ENCODE measurements at places on chromosomes 13 and 19.

DNA sequence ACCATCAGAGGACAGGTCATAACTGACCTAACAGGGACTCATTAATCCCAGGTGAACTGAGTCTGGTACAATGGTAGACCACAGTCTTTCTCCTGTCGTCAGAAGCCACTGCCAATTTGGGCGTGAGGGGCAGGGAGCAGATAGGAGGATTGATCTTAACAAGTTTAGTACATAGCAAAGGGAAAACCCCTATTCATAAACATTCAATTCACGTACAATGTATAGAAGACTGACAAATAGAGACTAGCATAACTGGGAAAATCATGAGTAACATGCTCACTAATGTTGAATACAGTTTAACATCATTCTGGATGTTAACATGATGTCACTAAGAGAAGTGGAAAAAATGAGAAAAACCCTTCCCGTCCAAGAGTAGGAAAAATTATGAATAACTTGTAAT is 54.1 kb downstream of the SLC7A1 start:
- DNase-seq: no peak

DNA sequence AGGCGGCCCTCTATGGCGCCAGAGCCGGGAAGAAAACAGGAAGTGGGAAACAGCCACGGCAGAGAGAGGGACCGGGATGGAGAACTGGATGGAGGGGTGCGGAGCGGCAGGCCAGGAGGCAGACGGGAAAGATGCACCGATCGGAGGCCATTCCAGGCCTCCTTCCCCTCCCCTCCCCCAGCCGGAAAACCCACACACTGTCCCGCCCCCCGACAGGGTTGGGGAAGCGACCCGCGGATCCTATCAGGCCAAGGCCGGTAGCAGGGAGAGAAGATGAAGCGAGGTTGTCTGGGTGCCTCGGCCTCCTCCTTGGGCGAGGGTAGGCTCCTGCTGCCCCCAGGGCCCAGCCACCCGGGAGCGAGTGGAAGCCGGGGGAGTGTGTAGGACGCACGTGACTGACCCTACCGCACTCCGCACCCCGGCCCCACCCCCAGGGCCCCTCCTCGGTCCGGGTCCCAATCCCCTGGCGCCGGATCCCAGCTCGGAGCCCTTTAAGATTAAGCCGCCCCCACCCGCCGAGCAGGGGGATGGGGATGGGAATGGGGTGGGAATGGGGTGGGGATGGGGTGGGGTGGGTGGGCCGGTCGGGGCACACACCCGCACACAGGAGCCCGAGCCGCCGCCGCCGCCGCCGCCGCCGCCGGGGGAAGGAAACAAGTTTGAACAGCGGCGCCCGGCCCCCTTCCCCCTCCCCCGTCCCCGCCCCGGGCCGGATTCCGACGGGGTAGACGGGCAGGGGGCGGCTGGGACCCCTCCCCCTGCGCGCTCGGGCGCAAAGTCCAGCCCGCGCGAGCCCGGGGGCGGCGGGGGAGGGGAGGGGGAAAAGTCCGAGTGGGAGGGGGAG is 1.5 kb downstream of the ERF start:
- peak; percentile 56 for DNase-seq

GRCh38 chr13:33459702-33460101 is 174.1 kb upstream of the STARD13 start:
- no peak for DNase-seq

DNA sequence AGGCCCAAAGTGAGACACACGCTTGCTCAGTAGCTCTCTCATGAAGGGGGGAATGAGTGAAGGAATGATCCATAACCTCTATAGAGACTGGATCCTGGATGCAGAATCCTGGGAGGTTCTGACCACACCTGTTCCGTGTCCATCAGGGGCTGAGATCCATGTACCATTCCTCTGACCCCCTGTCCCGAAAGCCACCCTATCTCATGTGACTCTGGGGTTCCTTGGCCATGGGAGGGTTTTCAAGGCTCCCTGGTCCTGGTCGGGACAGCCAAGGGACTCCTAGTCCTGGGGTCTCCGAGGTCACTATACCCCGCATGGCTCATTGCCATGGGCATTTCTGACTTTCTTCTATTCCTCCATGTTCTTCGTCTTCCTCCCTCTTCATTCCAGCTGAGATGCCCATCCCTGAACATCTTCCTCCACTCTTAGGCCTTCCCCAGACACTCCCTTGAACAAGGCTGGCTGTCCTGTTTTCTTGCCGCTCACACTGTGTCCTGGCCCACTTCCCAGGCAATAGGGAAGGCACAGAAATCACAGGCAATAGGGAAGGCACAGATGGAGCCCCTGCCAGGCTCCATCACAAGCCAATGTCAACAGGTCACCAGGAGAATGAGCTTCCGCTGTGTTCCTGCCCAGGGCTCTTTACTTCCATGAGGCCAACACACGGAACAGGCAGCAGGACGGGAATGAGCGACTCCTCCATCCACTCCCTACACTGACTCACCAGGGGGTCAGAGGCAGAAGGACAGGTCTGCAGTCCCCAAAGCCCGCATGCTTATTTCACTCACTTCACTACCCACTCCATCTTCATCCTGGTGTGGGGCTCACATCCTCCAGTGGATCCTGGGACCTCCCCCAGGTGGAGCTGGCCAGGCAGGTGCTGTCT is 3.2 kb downstream of the CEACAM5 start:
- DNase-seq: no peak

GRCh38 chr19:12790628-12791344 is 500 bp upstream of the JUNB start:
- DNase-seq: no peak

- no peak for DNase-seq
These were observed 169.9 kb downstream of the USP12 start for GRCh38 chr13:27001705-27002104.

- peak; percentile 73 for DNase-seq
These were observed 695.6 kb downstream of the PCDH9 start for GRCh38 chr13:66534561-66534960.

- no peak for DNase-seq
These were observed 35.3 kb upstream of the MYO16 start for GRCh38 chr13:108594153-108594552.

GRCh38 chr19:49818649-49819370 is 721 bp downstream of the MED25 start:
- DNase-seq: no peak

GRCh38 chr19:51398096-51398704 is 7.8 kb upstream of the C19orf84 start:
- peak; percentile 9 for DNase-seq

GRCh38 chr13:105665284-105665683 is 870.2 kb downstream of the EFNB2 start:
- DNase-seq: peak; percentile 84

GRCh38 chr13:87235621-87236020 is 435.6 kb upstream of the SLITRK5 start:
- DNase-seq: no peak

- DNase-seq: no peak
These were observed 12.1 kb upstream of the SCEL start for GRCh38 chr13:77523386-77523785.

DNA sequence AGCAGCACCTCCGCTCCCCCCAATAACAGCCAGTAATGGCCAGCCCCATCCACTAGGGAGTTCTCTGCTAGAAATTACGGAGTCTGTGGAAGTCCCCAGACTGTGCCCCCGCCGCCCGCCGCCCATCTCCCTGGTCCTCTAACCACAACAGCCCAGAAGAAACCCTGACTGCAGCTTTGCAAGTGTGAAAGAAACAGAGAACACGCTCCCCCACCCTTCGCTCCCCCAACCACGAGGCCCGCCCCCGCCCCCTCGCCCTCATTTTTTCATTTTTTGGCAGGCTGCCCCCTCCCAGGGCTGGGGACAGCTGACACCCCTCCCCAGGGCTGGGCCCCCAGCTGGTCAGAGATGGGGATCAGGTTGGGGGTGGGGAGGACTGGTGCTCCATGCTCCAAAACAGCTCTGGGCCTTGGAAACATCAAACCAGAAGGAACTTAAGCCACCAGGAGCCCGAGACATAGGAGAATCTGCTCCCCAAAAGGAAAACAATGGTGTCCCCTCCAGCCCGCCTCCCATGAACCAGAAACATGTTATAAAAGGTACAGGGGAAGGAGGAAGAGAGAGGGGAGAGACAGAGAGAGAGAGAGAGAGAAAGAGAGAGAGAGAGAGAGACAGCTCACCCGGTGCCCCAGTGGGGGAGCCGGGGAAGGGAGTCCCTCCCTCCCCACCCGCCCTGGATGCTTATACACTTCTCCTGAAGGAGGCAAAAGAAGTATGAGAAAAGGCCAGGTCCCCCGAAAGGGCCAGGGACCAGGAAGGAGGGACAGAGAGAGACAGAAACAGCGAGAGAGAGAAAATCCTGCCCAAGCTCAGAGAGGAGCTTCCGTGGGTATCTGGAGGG is 29.8 kb upstream of the ASF1B start:
- no peak for DNase-seq

GRCh38 chr19:46373491-46374359 is 26.8 kb downstream of the PPP5C start:
- DNase-seq: peak; percentile 66

DNA sequence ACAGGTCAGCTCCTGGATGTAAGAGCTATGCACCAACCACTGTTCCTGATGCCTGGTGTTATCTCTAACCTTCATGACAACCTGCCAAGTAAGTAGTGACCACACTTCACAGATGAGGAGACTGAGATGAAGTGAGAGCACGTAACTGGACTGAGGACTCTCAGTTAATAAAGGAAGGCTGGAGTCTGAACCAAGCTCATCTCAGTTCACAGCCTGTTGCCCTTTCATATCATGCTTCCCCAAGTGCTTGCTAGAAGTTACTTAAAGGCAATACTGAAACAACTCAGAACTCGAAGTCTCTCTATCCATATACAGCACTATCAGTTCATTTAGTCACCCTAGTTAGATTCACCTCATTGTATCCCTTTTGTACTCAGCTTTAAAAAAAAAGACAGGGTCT is 119.7 kb downstream of the ABCC4 start:
- no peak for DNase-seq

GRCh38 chr19:16197188-16197621 is 506 bp upstream of the AP1M1 start:
- DNase-seq: peak; percentile 89

GRCh38 chr13:110529522-110530311 is 31.8 kb downstream of the RAB20 start:
- no peak for DNase-seq

GRCh38 chr19:41341669-41342490 is 11.8 kb downstream of the TGFB1 start:
- no peak for DNase-seq

DNA sequence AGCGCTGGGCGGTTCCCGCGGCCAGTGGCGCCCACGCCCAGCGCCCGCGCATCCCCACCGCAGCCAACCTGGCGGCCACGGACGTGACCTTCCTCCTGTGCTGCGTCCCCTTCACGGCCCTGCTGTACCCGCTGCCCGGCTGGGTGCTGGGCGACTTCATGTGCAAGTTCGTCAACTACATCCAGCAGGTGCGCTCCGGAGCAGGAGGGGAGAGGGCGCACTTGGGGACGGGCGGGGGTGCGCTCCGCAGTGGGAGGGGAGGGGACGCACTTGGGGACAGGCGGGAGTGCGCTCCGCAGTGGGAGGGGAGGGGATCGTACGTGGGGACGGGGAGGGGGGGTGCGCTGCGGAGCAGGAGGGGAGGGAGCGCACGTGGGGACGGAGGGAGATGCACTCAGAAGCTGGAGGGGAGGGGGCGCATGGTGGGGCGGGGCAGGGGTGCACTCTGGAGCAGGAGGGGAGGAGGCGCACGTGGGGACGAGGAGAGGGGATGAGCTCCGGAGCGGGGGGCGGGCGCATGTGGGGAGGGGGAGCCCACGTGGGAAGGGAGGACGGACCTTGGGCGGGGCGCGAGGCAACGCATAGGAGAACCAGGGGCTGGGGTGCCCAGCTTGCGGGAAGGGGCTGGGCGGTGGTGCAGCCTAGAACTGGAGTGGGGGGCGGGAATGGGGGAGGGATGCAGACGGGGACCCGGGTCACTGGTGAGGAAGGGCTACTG is 1.5 kb downstream of the KISS1R start:
- no peak for DNase-seq

GRCh38 chr19:2912306-2912705 is 11.6 kb downstream of the ZNF57 start:
- DNase-seq: no peak

- no peak for DNase-seq
These were observed 40.5 kb downstream of the DHRS12 start for GRCh38 chr13:51763486-51763885.

DNA sequence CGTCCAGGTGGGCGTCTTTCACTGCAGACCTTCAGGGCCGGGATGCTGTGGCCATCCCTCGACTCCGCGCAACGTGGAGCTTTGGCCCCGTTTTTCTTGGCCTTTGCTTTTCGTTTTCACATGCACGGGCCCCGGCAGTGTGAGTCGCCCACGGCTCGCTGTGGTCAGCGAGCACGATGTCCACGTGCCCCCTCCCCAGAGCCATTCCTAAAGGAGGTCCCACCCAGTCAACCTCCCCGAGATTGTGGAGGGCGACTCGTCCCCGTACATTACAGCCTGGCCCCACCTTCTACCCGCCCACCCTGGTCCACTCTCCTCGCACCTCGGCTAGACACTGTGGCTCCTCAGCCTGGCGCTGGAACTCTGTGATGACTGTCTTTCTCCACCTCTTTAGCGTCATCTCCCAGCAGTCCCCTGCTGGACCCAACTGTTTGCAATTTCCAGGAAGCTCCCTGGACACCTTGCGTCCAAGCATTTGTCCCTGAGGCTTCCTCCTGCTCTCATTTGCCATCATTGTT is 405 bp downstream of the ZNF446 start:
- no peak for DNase-seq

GRCh38 chr19:46728693-46729339 is 11.9 kb upstream of the PRKD2 start:
- peak; percentile 38 for DNase-seq

GRCh38 chr19:30587869-30588268 is 215.7 kb downstream of the ZNF536 start:
- DNase-seq: no peak

DNA sequence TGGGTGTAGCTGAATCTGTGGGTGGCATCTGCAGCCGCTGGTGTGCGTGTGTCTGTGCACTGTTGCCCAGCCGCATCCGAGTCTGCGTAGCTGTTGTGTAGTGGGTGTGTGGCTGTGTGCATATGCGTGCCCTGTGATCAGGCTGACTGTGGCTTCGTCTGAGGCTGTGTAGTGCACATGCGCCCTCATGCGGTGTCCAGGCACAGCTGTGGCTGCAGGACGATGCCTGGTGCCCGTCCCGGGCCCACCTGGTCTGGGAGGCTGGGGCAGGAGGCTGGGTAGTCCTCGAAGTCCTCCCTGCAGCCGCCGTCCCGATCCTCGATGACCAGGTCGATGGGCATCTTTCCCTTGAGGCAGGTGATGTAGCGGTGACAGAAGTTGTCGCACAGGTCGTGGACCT is 4.9 kb downstream of the MEIS3 start:
- DNase-seq: no peak

GRCh38 chr13:43113603-43114002 is 90.2 kb downstream of the DNAJC15 start:
- DNase-seq: no peak
